ENCODE measurements at places on chromosomes 11 and 22. TPM values are rescaled to one million over a fixed set of nuclear protein-coding genes. Genes with fewer than 3 reads are reported as not detected.
A peak's percentile ranks its signal among the peaks of the same experiment; 100 is the strongest.

DNA sequence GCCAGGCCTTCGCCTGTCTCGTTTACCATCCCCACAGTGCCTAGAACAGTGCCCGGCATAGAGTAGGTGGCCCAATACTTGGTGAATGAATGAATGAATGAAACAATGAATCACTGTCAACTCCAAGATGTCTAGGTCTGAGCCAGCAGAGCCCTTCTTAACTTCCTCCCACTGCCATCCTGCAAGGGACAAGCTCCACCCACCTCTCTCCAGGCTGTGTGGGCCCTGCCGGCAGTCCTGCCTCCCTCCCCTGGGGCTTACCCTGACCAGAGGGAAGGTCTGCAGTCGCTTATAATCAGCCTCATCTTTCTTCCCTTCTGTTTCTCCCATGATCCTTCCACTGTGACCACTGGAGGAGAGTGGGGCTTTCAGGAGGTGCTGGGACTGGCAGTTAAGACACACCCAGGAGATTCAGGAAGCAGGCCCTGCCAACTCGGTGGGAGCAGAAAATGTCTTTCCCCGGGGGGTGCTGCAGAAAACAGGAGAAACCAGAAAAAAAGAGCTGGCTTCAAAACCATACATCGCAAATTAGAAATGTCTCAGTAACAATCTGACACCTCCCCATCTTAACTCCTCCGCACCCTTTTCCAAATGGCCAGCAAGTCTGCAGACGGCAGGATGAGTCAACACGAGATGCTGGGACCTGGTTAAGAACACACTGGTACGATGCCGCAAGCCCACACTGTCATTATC is 11.4 kb downstream of the DNAL4 start:
- DNase-seq = no peak

DNA sequence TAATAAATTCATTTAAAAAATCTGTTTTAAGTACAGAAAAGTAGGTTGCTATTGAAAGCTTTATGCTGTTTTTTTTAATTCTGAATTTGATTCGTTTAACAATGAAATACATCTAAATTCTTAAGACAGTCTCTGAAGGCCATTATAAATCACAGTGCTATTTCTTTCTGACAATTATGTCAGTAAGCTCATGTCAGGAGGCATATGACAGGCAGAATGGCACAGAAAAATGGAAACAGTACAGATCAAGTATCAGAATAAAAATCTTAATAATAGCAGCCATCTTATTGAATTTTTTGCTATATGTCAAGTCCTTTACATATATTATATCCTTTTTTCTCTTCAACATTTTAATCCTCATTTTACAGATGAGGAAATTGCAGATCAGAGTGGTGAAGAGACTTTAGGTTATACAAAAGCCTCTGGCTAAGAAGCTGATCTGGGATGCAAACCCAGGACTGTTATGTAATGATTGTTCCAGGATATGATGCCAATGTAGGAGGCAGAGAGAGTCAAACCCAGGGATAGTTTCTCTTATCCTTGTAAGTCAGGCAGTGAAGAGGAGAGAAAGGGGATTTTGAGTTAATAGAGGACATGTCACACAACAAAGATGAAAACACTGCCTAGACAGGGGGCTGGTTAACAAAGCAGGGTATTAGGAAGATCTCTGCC is 283.1 kb upstream of the CCDC90B start:
- DNase-seq = no peak

DNA sequence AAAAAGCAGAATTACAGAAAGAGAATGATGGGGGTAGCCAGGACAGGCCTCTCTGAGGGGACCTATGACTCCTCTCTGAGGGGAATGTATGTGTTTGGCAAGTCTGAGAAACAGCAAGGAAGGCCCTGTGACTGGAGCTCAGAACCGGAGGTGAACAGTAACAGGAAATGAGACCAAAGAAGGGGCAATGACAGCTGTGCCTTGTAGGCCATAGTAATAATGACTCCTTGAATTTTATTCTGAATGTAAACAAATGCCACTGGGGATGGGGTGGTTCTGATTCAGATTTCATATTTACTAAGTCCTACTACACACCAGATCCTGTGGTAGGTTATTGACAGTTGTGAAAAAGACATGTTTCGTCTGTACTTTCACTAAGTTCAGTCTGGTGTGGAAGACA is 52.8 kb upstream of the APOA1 start:
- no peak for DNase-seq

DNA sequence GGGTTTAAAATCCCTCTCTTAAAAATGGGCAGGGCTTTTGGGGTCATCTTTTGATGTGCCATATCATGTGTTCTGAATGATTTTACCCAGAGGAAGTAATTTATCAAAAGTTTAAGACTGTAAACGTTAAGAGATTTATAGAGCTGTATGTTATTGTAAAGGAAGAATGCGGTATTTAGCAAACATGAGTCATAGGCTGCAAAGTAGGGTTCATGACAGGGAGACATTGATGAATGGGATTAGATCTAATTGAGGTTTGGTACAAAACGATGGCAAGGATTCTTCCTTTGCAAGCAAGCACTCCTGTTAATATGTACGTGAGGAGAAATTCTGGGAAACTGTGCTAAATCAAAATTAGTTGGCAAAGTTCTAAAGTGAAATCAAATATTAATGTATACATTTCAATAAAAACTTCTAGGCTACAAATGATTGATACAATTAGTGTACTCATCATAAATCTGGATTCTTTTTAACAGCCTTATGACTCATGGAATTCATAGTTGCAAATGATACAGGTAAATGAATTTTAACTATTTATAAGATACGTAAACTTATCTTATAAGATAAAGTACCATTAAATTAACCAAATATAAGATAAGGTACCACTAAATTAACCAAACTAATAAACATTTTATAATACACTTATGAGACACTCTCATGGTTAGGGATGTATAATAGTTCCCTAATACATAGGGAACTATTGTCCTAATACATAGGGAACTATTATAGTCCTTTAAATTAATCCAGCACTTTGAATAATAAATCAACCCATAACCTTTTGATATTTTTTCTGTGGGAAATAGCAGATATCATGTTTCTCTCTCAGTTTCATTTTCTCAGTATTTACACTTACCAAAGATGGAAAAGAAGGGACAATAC is 58.4 kb downstream of the KIF18A start:
- DNase-seq = no peak

DNA sequence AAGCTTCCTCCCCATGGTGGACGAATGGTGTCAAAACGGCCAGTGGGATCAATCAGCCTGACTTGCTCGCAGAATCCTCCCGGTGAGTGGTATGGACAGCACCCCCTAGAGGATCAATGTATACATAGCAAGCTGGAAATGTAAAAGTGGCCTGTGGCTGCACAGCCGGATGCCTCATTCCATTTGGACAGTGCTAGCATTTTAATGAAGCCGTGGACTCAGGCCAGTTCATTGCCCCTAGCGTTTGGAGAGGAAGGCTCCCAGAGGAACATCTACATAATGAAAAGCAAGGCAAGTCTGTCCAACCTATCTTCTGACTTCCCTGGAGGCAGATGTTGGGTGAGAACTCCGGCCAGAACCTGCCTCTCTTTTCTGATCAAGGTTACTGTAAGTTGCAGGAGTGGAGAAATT is 942.3 kb downstream of the NTM start:
- DNase-seq = peak; percentile 18

DNA sequence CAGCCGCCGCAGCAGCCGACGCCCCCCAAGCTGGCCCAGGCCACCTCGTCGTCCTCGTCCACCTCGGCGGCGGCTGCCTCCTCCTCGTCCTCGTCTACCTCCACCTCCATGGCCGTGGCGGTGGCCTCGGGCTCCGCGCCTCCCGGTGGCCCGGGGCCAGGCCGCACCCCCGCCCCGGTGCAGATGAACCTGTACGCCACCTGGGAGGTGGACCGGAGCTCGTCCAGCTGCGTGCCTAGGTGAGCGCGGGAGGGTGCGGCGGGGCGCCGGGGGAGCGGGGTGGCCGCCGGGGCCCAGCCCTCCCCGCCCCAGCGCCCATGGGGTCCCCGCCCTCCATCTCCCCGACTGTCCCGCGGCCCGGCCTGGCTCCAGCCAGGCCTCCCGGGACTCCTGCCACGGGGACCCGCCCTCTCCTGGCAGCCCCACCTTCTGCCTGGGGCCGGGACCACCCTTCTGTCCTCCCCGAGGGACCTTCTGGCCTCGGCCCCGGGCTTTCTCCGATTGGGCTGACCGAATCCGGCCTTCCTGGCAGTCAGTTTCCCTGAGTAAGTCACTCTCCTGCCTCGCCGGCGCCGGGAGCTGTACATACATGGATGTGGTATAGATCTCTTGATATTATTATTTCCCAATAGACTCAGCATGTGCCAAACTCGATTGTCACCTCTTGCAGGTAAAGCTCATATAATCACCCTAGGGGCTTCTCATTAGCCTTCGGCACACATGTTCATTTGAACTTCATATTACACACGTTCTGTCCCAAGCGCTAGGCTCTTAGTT is 720 bp downstream of the PACS1 start:
- peak; percentile 30 for DNase-seq

The FOLH1 gene
- not detected for total RNA-seq

DNA sequence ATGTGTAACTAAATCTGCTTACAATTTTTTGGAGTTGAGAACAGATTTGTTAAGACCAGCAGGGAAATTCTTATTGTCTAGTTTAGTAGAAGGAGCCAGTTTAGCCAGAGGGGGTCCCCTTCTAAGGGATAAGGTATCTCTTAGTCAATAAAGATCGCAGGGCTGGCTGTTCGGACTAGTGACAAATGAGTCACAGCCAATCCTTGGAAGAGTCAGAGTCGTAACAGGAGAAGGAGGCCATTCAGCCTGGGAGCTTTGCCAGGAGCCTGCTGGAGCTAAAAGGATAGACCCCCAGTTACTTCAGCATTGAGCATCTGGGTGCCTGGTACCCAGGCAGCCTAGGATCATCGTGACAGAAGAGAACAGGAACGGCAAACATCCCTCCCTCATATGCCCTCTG is 191.6 kb upstream of the ARHGAP20 start:
- DNase-seq = no peak

- no peak for DNase-seq
Measured at GRCh38 chr11:62427630-62428233, 8.9 kb downstream of the SCGB1A1 start.

The OAF gene
- 41.3 TPM for total RNA-seq

- no peak for DNase-seq
Measured at GRCh38 chr11:68386331-68386978, 74.1 kb downstream of the LRP5 start.
